ENCODE measurements at places on chromosomes 2 and 18. TPM values are rescaled to one million over a fixed set of nuclear protein-coding genes. Genes with fewer than 3 reads are reported as not detected.

The DDX1 gene
- total RNA-seq = 99.0 TPM

The VSNL1 gene
- total RNA-seq = not detected

The GAREM2 gene
- total RNA-seq = 0.92 TPM

The ATP6V1B1 gene
- not detected for total RNA-seq

The TRABD2A gene
- total RNA-seq = 0.59 TPM

The CRACDL gene
- total RNA-seq = 9.7 TPM

The SPP2 gene
- total RNA-seq = not detected

The SULT1C4 gene
- 7.0 TPM for total RNA-seq

The NCKAP5 gene
- 0.39 TPM for total RNA-seq

The SERPINB8 gene
- 33.8 TPM for total RNA-seq

The SFTPB gene
- not detected for total RNA-seq

The MC2R gene
- total RNA-seq = not detected

The RAB31 gene
- 30.8 TPM for total RNA-seq

The EVX2 gene
- total RNA-seq = not detected

The C18orf54 gene
- total RNA-seq = 14.8 TPM

The SLC4A5 gene
- 0.04 TPM for total RNA-seq

The ITGA4 gene
- 1.6 TPM for total RNA-seq

The RIT2 gene
- total RNA-seq = not detected

The VPS4B gene
- total RNA-seq = 47.7 TPM

The GNLY gene
- not detected for total RNA-seq

The NAT8 gene
- total RNA-seq = not detected

The CXCR1 gene
- total RNA-seq = not detected

The CFAP221 gene
- 1.1 TPM for total RNA-seq

The GRHL1 gene
- total RNA-seq = 1.2 TPM

The B4GALT6 gene
- 12.2 TPM for total RNA-seq

The GAD1 gene
- 0.13 TPM for total RNA-seq

The FNDC4 gene
- total RNA-seq = 47.0 TPM

The SRD5A2 gene
- total RNA-seq = not detected

The FAM124B gene
- 82.4 TPM for total RNA-seq

The CCDC102B gene
- 0.28 TPM for total RNA-seq

The NYAP2 gene
- total RNA-seq = not detected

The AGXT gene
- total RNA-seq = not detected

The TUBA3E gene
- total RNA-seq = not detected

The SPHKAP gene
- not detected for total RNA-seq

The HOXD9 gene
- total RNA-seq = not detected

The PDE6D gene
- total RNA-seq = 22.1 TPM

The VWC2L gene
- not detected for total RNA-seq

The AQP12B gene
- total RNA-seq = not detected

The NOSTRIN gene
- total RNA-seq = 0.07 TPM

The PEX13 gene
- 36.9 TPM for total RNA-seq

The CYBRD1 gene
- 61.7 TPM for total RNA-seq

The EMILIN1 gene
- 13.8 TPM for total RNA-seq

The ACTR1B gene
- 65.5 TPM for total RNA-seq

The AP1S3 gene
- 3.4 TPM for total RNA-seq

The UPP2 gene
- not detected for total RNA-seq

The LONRF2 gene
- not detected for total RNA-seq
